ENCODE measurements at places on chromosomes 1 and 21.

DNA sequence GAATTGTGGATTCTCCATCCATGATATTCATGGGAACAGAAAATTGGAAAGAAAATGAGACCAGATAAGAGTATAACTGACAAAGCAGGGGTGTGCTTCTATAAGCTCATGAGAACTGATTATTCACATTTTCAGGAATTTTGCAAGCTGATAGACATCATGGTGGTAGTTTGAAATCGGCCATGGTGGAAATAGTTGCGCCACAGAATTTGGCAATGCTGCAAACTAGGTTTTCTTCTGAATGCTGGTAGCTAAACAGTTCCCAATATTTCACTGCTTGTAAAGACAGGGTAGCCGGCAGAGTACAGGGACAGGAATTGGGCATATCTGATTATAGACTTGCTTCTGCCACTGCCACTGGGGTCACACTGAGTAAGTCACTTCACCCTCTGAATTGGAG is 151.1 kb downstream of the PLXNA2 start:
- no peak for DNase-seq

DNA sequence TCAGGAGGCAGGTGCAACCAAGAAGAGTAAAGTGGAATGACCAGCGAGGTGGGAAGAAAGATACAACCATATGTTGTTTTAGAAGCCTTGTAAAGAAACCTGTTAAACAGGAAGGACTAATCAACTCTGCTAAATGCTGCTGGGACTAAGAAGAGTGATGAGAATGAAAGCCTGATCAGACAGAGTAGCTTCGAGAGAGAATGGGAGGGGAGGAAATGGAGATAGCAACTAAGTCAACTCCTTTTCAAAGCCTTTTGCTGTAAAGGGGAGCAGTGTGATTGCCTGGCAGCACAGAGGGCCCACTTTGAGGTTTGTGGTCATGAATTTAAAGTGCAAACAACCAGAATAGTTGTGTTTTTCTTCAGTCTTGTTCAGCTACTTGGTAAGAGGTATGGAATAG is 31.4 kb downstream of the SLC30A7 start:
- DNase-seq: no peak

GRCh38 chr1:44689447-44689765 is 14.9 kb downstream of the ARMH1 start:
- no peak for DNase-seq

GRCh38 chr1:107541412-107541811 is 400.6 kb downstream of the NTNG1 start:
- DNase-seq: no peak

DNA sequence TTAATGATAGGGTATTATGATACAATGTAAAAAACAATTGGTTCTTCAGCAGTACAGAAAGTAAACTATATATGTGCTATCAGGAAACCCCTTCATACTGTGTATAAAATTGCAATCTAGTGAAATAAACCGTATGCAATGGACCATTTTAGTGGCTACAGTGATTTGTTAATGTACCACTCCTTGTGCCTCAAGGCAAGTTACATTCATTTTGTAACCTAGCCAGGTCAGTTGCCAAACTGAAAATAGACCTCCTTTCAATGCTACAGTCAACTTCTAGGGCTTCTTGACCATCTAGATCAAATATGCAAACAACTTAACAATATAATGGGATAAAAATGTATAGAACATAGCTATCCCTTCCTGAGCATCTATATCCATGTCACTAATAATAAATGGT is 52.0 kb upstream of the RAVER2 start:
- no peak for DNase-seq
